ENCODE measurements at places on chromosomes 7 and 10.

DNA sequence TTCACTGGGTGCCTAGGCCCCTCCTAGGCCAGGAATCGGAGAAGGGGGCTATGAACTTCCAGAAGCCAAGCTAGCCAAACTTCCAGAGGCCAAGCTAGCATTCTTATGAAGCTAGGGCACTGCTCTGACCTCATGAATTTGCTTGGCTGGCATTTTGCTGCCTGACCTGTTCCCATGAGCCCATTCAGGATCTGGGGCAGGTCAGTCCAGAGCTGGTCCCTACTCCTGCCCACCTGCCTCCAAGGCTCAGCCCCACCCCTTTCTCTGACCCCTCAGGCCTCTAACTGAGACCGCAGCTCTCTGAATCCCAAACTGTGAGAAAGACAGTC is 1.3 kb upstream of the PPIF start:
- no peaks in the 10 kb centered on the region for H3K27me3 ChIP-seq
- no peak overlapping the region for H3K4me3 ChIP-seq
- H3K27ac ChIP-seq = no peak overlapping the region
- H3K36me3 ChIP-seq = peaks cover 5% of the 10 kb centered on the region
- DNase-seq = peak; percentile 13

DNA sequence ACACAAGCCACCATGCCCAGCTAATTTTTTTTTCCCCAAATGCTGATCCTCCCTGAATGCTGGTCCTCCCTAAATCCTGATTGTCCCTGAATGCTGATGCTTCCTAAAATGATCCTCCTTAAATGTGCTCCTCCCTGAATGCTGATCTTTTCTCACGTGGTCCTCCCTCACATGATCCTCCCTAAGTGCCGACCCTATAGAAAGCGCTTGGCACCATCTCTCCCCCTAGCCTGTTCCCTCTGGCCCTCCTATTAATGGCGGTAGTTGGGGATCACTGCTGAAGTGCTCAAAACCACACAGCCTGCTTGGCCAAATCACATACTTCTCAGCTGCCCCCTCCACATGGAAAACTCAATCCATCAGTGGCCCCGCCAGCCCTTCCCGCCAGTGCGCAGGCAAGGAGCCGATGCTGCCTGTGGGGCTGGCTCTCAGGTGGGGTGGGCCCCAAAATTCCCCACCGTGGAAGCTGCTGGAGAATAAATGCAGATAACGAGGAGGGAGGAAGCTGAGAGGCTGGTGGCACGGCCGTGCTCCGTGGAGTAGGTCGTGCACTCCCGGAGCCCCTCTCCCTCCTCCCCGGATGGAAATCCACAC is 42.9 kb downstream of the COL26A1 start:
- H3K4me1 ChIP-seq = peaks cover 18% of the 10 kb centered on the region
- no peaks in the 10 kb centered on the region for H3K27me3 ChIP-seq
- DNase-seq = no peak
- no peak overlapping the region for H3K4me3 ChIP-seq
- peak overlapping the region; percentile 40 for H3K27ac ChIP-seq
- peaks cover 32% of the 10 kb centered on the region for H3K36me3 ChIP-seq

- H3K4me3 ChIP-seq = no peak overlapping the region
- no peaks in the 10 kb centered on the region for H3K27me3 ChIP-seq
- H3K4me1 ChIP-seq = peaks cover 5% of the 10 kb centered on the region
- H3K27ac ChIP-seq = no peak overlapping the region
- no peaks in the 10 kb centered on the region for H3K36me3 ChIP-seq
These were observed 34.6 kb upstream of the ANTXRL start for GRCh38 chr10:46251857-46252847.

GRCh38 chr7:99944497-99945070 is 15.2 kb upstream of the GJC3 start:
- no peaks in the 10 kb centered on the region for H3K36me3 ChIP-seq
- DNase-seq = no peak
- H3K27ac ChIP-seq = no peak overlapping the region
- H3K4me3 ChIP-seq = no peak overlapping the region

DNA sequence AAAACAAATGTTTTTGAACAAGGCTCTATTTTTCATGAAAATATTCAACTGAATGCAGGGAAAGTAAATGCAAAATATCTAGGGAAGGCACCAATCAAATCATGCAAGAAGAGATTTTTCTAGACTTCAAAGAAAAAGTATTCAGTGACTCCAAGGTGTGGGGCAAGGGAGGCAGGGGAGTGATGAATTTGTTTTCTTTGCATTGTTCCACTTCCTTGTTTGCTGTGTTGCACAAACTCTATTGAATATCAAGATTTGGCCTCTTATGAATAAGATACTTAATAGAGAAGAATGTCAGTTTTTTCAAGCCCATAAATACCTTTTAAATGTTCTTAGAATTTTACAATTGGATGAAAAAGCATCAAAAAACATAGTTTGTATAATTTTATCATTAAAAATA is 26.4 kb downstream of the STEAP1 start:
- no peak overlapping the region for H3K4me3 ChIP-seq
- no peaks in the 10 kb centered on the region for H3K27me3 ChIP-seq
- no peak overlapping the region for H3K27ac ChIP-seq
- no peaks in the 10 kb centered on the region for H3K36me3 ChIP-seq
- DNase-seq = no peak
